ENCODE measurements at places on chromosomes 7 and 10. TPM values are rescaled to one million over a fixed set of nuclear protein-coding genes. Genes with fewer than 3 reads are reported as not detected.

The BMPER gene
- not detected for total RNA-seq

The FEZF1 gene
- not detected for total RNA-seq

The NCF1 gene
- total RNA-seq, result 0.73 TPM

The C10orf143 gene
- total RNA-seq, result 2.5 TPM

The SPAM1 gene
- not detected for total RNA-seq

The RSPH10B2 gene
- 0.43 TPM for total RNA-seq

The ZNF804B gene
- total RNA-seq, result not detected

The INSYN2A gene
- not detected for total RNA-seq

The CARD11 gene
- 108 TPM for total RNA-seq

The GPR85 gene
- not detected for total RNA-seq

The CRYGN gene
- not detected for total RNA-seq

The MLXIPL gene
- total RNA-seq, result not detected

The NXPH1 gene
- not detected for total RNA-seq

The RPEL1 gene
- total RNA-seq, result not detected

The NOS3 gene
- total RNA-seq, result 10.4 TPM

The SYT15B gene
- total RNA-seq, result 0.14 TPM

The INHBA gene
- not detected for total RNA-seq

The TMEM236 gene
- total RNA-seq, result 0.10 TPM

The ITPRID1 gene
- total RNA-seq, result not detected

The ZNF239 gene
- total RNA-seq, result 1.5 TPM

The HOXA5 gene
- total RNA-seq, result not detected

The TMEM176B gene
- total RNA-seq, result not detected

The GRM8 gene
- not detected for total RNA-seq
